ENCODE measurements at places on chromosomes 13 and 19.

DNA sequence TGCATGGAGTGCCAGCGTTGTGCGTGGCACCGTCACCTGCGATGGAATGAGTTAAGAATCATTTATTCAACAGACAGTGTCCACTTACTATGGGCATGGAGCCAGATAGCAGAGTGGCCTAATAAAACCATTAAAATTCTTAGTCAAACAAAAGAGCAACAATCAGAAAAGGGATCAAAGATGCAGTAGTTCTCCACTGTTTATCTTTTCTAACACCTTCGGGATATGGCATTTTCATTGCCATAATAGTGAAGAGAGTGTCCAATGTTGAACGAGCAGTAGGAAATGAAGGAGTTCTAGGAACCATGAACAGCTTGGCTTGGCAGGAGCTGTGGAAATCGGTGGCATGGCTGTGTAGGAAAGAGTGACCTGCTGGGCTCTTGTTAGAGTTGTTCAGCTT lies 2.0 kb downstream of the TNFSF11 start:
- no peak for DNase-seq

GRCh38 chr19:19256072-19256969 lies 16.8 kb downstream of the TM6SF2 start:
- DNase-seq = no peak

DNA sequence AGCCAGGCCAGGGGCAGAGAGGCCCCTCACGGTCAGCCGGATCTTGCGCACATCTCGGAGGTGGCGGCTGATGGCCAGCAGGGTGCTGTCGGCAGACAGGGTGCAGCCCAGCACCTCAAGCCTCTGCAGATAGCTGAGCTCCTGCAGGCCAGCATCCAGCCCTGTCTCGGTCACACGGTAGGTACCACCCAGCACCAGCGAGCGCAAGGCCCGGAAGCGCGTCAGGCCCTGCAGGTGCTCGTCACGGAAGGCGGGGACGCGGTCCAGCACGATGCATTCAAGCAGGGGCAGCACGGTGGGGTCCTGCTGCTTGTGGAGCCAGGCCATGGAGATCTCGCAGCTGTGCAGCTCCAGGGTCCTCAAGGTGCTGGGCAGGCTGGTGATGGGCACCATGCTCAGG lies 7.7 kb downstream of the FBXL12 start:
- no peak for DNase-seq

- DNase-seq = peak; percentile 46
These were observed 10.0 kb downstream of the COL5A3 start for GRCh38 chr19:10000171-10000826.

DNA sequence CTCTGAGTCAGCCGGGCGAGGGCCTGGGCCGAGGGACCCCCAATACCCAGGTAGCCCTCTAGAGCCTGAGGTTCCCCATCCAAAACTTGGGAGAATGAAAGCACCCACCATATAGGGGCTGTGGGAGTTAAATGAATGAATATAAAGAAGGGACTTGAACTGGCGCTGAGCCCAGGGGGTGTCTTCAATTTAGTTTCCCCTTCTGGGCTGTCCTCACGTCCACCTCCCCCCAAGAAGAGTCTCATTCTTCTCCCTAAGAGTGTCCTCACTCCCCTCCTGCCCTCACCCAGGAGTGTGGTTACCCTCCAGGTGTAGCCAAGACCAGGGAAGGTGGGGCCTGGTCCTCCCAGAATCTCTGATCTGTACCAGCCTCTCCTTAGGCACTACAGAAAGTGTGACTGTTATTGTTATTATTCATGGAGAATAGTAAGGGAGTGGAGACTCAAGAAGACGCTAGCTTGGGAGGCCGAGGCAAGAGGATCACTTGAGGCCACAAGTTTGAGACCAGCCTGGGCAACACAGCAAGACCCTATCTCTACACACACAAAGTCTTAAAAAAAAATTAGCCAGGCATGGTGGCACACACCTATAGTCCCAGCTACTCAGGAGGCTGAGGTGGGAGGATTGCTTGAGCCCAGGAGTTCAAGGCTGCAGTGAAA lies 2.7 kb downstream of the CD79A start:
- no peak for DNase-seq

DNA sequence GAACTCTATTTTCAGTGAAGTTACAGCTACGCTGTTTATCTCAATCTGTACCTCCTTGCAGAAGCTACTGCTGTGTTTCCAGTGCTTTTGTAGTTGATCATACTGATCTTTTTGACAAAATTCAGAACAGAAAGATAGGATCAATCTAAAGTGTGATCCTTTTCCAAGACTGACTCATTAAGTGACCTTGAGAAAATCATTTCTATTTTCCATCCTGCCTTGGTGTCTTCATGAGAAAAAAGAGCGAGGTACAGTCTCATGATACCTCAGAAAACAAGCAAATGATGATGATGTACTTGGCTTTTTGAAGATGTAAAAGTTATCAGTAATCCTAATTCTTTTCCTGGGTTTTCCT lies 46.0 kb upstream of the GPR183 start:
- DNase-seq = no peak

- DNase-seq = no peak
These were observed 17.1 kb downstream of the USPL1 start for GRCh38 chr13:30634838-30635237.

GRCh38 chr13:45335397-45336024 lies 5.5 kb downstream of the TPT1 start:
- DNase-seq = no peak

DNA sequence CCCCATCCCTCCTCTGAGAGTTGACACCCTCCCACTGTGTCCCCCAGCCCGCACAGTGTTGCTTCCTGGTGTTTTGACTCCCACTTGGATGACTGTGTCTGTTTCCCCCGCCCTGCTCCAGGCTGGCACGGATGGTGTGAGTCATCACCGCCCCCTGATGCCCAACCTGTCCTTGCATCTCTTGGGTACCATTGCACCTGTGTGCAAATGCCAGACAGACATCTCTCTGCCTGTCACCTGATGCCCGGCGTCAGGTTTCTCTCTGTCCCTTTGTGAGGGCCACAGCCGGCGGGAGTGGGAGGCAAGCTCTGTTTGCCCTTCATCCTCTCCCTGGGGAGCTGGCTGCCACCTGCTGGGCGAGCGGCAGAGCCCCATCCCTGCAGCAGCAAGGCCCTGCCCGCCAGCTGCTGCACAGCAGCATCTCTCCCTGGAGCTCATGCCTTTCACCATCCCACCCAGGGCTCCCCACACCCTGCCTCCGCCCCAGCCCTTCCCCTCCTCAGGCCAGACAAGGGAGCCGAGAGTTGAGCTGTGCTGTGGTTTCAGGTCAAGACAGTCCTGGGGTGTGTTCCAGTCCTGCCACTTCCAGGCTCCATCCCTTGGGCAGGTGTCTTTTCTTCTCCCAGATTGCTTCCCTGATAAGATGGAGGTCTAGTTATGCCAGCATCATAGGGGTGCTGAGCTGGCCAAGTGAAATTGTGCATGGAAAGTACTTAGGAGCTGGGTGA lies 29.7 kb downstream of the NKPD1 start:
- no peak for DNase-seq

DNA sequence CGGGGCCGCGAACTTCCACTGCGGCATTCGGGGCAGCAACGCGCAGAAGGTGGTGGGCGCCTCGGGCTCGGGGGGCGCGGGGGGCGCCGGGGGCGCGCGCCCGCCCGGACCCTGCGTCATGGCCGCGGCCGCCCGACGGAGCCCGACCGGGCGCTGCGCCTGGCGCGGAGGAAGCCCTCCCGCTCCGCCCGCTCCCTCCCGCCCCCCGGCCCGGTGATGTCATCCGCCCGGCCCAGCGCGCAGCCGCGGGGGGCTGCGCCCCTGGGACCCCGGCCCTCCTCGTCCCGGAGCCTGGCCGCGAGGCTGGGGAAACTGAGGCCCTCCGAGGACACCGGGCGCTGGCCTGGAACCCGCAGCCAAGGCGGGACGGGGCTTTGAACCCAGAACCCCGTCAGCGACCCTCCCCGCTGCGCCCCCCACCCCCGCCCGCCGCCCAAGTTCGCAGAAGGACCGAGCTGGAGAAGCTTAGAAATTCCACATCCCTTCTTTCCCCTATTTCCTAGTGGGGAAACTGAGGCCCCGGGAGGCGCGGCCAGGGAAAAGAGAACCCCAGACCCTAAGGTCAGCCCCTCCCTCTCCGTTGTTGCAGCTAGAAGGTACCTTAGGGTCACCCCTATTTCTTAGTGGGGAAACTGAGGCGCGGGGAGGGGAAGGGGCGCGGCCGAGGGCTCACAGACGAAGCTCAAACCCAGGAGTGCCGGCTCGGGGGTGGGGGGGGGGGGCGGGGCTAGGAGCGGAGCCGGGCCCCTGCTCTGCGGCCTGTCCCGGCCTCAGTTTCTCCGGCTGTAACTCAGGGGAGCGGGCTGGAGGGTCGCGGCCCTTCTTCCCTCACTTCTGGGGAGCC lies at the start of gene SHC2:
Gene SHC2 (minus strand): TSS at position 157 of the 844 bp plus-strand sequence. CDS start 37 bp downstream, at position 120.
- no peak for DNase-seq

- DNase-seq = peak; percentile 12
These were observed 81.0 kb upstream of the UBAC2 start for GRCh38 chr13:99119656-99120055.

DNA sequence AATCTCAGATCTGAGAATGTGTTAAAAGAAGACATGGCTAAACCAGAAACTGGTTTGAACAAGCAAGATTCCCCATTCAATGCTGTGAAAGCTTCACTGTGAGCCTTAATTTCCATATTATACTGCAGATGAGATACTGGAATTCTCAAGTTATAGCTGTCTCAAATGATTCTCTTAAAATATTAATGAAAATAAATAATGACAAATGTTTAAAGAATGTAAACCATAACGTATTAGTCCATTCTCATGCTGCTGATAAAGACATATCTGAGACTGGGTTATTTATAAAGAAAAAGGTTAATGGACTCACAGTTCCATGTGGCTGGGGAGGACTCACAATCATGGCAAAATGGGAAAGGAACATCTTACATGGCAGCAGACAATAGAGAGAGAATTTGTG lies 667.8 kb downstream of the SLITRK1 start:
- no peak for DNase-seq

GRCh38 chr19:46845959-46846459 lies 4.6 kb downstream of the AP2S1 start:
- no peak for DNase-seq

DNA sequence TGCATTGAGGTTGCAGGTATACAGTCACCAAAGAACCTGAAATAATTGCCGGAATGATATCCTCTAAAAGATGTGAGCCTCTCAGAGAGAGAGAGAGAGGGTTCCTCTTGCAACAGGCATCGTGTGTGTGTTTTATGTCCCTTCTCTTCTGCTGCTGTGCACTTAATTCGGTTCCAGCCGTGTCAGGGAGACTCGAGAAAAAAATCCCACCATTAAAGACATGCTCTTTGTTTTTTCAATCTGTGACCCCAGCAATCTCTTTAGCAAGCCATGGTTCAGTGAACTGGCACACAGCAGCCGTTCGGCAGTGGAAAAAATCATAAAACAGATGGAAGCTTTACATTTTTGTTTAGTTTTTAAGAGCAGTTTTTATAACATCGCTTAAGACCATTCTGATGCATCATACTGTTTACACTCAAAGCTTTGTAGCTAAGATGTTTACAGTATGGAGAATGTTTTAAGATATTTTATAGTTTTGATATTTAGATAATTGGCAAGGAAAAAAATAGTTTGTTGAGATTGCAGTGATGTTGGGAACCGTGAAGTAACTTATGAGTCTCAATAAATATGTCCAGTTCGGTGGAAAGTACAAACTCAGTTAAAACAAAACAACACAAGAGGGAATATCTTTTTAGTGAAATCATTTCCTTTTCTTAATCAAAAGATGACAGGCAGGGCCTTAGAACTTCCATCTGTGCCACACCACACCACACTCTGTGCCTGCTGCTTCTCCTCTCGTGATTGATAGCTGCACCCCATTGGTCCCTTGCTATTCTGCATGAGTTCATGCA lies 31.2 kb upstream of the ZNF536 start:
- DNase-seq = no peak

DNA sequence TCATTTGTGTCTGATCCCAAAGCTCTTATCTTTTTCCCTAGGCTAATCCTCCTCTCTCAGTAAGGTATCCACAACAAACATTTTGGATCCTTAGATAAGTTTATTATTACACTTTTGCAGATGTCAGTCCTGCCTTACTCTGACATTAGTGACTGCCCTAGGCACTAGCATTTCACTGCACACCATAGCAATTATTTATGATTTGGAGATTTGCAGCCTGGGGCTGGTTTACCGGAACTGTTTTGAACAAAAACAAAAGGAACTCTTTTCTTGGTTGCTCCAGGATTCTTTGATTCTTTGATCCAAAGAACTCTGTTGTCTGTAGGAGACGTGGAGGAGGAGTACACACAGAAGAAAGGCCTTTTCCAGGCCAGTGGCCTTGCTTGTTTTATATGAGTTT lies 80.4 kb downstream of the EDNRB start:
- no peak for DNase-seq

- DNase-seq = no peak
These were observed 10.3 kb upstream of the ZNF83 start for GRCh38 chr19:52648336-52649016.

- no peak for DNase-seq
These were observed 740 bp upstream of the BEST2 start for GRCh38 chr19:12750851-12751250.

GRCh38 chr13:96273196-96273595 lies 183.3 kb downstream of the HS6ST3 start:
- no peak for DNase-seq

All from stimulated activated CD8-positive, alpha-beta memory T cell treated with anti-CD3 and anti-CD28 coated beads, Interleukin-4, amount 100 ng/mL, for 24 hours (primary cell).